ENCODE measurements at places on chromosomes 2 and 18. TPM values are rescaled to one million over a fixed set of nuclear protein-coding genes. Genes with fewer than 3 reads are reported as not detected.

DNA sequence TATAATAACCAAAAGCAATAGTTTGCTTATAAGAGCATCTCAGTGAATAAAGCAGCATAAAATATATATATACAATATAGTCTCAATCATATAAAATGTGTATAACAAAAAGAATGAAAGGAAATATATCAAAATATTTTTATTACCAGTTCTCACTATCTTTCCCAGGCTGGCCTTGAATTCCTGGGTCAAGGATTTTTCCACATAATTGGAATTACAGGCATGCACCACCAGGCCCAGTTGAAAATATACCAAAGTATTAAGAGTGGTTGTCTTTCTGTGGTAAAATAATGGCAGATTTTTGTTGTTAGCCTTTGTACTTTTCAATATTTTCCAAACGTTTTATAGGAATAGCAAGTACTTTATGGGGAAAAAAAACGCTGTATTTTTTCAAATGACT is 8.6 kb upstream of the TLK1 start:
- H3K36me3 ChIP-seq: no peaks in the 10 kb centered on the region
- no peak for DNase-seq
- H3K4me3 ChIP-seq: no peak overlapping the region
- no peak overlapping the region for H3K27ac ChIP-seq
- no peaks in the 10 kb centered on the region for H3K27me3 ChIP-seq

- no peak overlapping the region for H3K27ac ChIP-seq
- H3K4me1 ChIP-seq: peaks cover 8% of the 10 kb centered on the region
- DNase-seq: no peak
Observed at GRCh38 chr2:96730212-96730611, 9.7 kb downstream of the LMAN2L start.

The TXNDC9 gene
- 40.3 TPM for polyA plus RNA-seq

GRCh38 chr2:65558743-65559142 is 126.3 kb upstream of the SPRED2 start:
- H3K27me3 ChIP-seq: no peaks in the 10 kb centered on the region
- H3K36me3 ChIP-seq: no peaks in the 10 kb centered on the region
- H3K4me3 ChIP-seq: no peak overlapping the region
- no peaks in the 10 kb centered on the region for H3K4me1 ChIP-seq

- no peaks in the 10 kb centered on the region for H3K36me3 ChIP-seq
- no peaks in the 10 kb centered on the region for H3K27me3 ChIP-seq
- H3K4me3 ChIP-seq: no peak overlapping the region
- H3K27ac ChIP-seq: no peak overlapping the region
Observed at GRCh38 chr2:136777391-136777790, 12.0 kb downstream of the THSD7B start.

DNA sequence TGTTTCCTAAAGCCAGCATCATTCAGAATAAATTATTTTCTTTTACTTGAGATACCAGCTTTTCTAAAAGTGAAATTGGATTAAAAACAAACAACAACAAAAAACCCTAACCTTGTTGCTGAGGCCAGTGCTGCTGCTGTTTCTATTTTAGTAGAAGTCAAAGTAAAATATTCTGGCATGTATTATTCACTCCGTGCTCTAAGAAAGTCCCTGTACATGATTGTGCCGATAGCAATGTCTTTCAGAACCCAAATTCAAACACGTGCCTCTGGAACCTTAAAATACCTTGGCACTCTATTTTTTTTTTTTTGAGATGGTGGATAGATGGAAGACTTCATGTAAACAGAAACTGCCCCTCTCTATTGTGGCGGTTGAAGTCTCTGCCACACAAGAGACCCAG is 43.7 kb downstream of the TANC1 start:
- H3K36me3 ChIP-seq: no peaks in the 10 kb centered on the region
- no peaks in the 10 kb centered on the region for H3K4me1 ChIP-seq
- no peak for DNase-seq
- H3K27ac ChIP-seq: no peak overlapping the region

The GKN2 gene
- polyA plus RNA-seq: not detected

- H3K4me1 ChIP-seq: peaks cover 6% of the 10 kb centered on the region
- H3K27ac ChIP-seq: no peak overlapping the region
- no peaks in the 10 kb centered on the region for H3K36me3 ChIP-seq
- H3K4me3 ChIP-seq: no peak overlapping the region
- DNase-seq: no peak
Observed at GRCh38 chr2:233039846-233040530, 7.5 kb downstream of the NEU2 start.

The GALR1 gene
- not detected for polyA plus RNA-seq

GRCh38 chr2:135709992-135710391 is 31.7 kb upstream of the UBXN4 start:
- no peak overlapping the region for H3K4me3 ChIP-seq
- H3K36me3 ChIP-seq: peaks cover 10% of the 10 kb centered on the region
- peak; percentile 25 for DNase-seq
- H3K27ac ChIP-seq: no peak overlapping the region

The CAVIN2 gene
- 1.2 TPM for polyA plus RNA-seq

DNA sequence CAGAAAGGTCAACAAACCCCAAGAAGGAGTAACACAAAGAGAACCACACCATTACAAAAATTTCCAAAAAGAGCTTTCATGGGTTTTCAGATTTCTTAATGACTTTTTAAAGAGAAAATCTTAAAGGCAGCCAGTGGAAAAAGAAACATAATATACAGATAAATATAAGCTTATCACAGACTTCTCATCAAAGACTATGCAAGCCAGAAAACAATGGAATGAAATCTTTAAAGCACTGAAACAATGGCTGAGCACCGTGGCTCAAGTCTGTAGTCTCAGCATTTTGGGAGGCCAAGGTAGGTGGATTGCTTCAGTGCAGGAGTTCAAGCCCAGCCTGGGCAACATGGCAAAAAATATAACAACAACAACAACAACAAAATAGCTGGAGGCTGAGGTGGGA is 237.4 kb downstream of the CYP26B1 start:
- no peak for DNase-seq
- no peak overlapping the region for H3K27ac ChIP-seq
- H3K36me3 ChIP-seq: no peaks in the 10 kb centered on the region
- no peaks in the 10 kb centered on the region for H3K27me3 ChIP-seq

- peak overlapping the region; percentile 34 for H3K27ac ChIP-seq
- no peak for DNase-seq
- H3K27me3 ChIP-seq: no peaks in the 10 kb centered on the region
- no peak overlapping the region for H3K4me3 ChIP-seq
- peaks cover 57% of the 10 kb centered on the region for H3K36me3 ChIP-seq
- peaks cover 96% of the 10 kb centered on the region for H3K4me1 ChIP-seq
Observed at GRCh38 chr2:144505245-144505831, 14.6 kb downstream of the ZEB2 start.

DNA sequence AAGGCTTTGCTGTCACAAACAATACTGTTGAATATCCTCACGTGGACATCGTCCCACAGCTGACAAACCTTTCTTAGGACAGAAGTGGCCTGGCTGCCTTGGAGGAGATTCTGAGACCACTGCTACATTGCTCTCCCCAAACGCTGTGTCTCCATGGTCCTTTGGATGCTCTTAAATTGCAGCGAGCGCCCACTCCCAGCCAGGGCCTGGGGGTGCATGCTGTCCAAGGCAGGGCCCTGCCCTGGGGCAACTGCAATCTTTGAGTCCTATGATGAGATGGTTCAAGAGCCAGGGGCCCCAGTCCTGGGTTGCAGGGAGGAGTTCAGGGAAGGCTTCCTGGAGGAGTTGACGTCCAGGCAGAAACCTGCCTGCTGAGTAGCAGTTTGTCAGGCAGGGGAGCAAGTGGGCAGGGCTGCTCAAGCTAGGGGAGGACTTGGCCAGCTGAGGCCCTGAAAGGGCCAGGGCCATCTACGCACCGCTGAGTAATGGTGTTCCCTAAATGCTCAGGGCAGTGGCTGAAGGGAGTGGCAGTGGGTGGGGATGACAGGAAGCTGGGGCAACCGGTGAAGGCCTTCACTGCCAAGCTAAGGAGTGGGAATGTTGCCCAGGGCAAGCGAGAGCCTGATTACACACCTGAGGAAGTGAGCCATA is 10.8 kb upstream of the SDC1 start:
- H3K36me3 ChIP-seq: no peaks in the 10 kb centered on the region
- H3K4me1 ChIP-seq: no peaks in the 10 kb centered on the region
- DNase-seq: no peak
- H3K27ac ChIP-seq: no peak overlapping the region
- no peak overlapping the region for H3K4me3 ChIP-seq

The UPP2 gene
- polyA plus RNA-seq: not detected

- no peak overlapping the region for H3K4me3 ChIP-seq
- peak; percentile 29 for DNase-seq
- no peak overlapping the region for H3K27ac ChIP-seq
- no peaks in the 10 kb centered on the region for H3K36me3 ChIP-seq
- no peaks in the 10 kb centered on the region for H3K4me1 ChIP-seq
Observed at GRCh38 chr2:187499941-187500532, 52.0 kb upstream of the CALCRL start.

DNA sequence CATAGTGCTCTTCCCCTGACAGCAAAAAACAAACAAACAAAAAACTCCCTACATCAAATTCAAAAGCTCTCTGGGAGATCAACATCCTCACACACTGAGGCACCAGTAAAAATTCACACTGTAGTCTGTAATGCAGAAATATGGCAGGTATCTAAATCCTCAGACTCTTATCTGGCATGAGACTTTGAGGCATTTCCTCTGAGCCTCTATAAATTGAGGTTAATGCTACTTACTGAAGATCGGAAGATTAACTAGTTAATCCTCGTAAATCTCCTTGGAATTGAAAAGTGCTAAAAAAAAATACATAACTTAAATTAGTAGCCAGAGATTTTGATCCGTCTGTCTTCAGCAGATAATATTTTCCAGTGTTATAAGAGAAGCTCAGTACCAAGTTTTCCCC is 65.0 kb downstream of the AP1S3 start:
- DNase-seq: no peak
- H3K4me1 ChIP-seq: peaks cover 9% of the 10 kb centered on the region
- no peak overlapping the region for H3K4me3 ChIP-seq
- peaks cover 34% of the 10 kb centered on the region for H3K36me3 ChIP-seq
- no peak overlapping the region for H3K27ac ChIP-seq

DNA sequence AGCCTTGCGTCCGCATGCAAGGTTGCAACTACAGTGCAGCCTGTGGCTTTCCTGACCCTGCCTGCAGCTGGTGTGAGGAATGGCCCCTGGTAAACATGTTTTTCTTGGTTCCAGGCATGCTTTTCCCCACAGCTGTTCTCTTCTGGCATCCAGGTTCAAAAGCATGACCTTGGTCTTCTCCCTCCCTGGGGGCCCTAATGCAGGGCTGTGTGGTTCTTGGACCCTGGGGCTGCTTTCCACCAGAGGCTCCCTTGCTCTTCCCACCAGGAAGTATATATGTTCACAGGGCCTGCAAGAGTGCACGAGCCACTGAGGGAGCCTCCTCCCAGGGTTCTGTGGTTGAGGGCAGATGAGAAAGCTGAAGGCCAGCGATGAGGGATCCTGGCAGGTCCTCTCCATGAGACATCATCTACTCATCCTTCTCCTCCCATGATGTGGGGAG is 125.9 kb downstream of the BCL2L11 start:
- no peaks in the 10 kb centered on the region for H3K27me3 ChIP-seq
- no peak for DNase-seq
- peaks cover 17% of the 10 kb centered on the region for H3K36me3 ChIP-seq
- H3K4me3 ChIP-seq: no peak overlapping the region

DNA sequence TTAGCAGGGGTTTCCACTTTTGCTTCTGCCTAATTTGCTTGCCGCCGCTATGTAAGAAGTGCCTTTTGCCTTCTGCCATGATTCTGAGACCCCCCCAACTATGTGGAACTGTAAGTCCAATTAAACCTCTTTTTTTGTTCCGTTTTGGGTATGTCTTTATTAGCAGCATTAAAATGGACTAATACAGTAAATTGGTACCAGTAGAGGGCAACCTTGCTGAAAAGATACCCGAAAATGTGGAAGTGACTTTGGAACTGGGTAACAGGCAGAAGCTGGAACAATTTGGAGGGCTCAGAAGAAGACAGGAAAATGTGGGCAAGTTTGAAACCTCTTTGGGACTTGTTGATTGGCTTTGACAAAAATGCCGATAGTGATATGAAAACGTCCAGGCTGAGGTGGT is 216.1 kb upstream of the FSIP2 start:
- H3K36me3 ChIP-seq: no peaks in the 10 kb centered on the region
- H3K27me3 ChIP-seq: no peaks in the 10 kb centered on the region
- H3K4me1 ChIP-seq: no peaks in the 10 kb centered on the region
- no peak overlapping the region for H3K4me3 ChIP-seq
- H3K27ac ChIP-seq: no peak overlapping the region

The CPO gene
- polyA plus RNA-seq: not detected

GRCh38 chr18:72674710-72675109 is 130.6 kb upstream of the CBLN2 start:
- H3K4me1 ChIP-seq: no peaks in the 10 kb centered on the region
- H3K4me3 ChIP-seq: no peak overlapping the region
- H3K36me3 ChIP-seq: no peaks in the 10 kb centered on the region

DNA sequence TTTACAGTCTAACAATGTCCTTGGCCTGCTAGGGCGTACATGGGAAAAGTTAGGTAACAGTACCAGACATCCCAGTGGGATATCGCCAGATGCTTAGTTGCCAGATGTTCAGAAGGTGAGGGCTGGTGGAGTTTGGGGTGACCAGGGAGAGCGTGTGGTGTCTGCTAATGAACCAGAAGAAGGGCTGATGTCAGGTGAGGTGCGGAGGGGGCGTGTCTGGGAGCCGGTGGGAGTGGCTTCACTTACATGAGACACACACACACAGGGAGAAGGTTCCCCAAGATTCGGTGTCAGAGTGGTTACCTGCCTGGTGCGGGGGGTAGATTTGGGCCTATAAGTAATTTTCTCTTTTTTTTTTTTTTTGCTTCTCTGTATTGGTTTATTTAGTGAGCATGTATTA is 12.2 kb downstream of the RAB31 start:
- peaks cover 23% of the 10 kb centered on the region for H3K4me1 ChIP-seq
- DNase-seq: no peak
- H3K27ac ChIP-seq: no peak overlapping the region
- H3K36me3 ChIP-seq: peaks cover 62% of the 10 kb centered on the region
- H3K4me3 ChIP-seq: no peak overlapping the region

The ST6GAL2 gene
- polyA plus RNA-seq: not detected

- peaks cover 65% of the 10 kb centered on the region for H3K4me1 ChIP-seq
- H3K27ac ChIP-seq: no peak overlapping the region
- H3K4me3 ChIP-seq: peak overlapping the region; percentile 83
- DNase-seq: no peak
- no peaks in the 10 kb centered on the region for H3K36me3 ChIP-seq
Observed at GRCh38 chr2:229269146-229269545, 1.9 kb downstream of the PID1 start.

GRCh38 chr18:3498698-3499471 is 48.9 kb downstream of the TGIF1 start:
- H3K4me1 ChIP-seq: peaks cover 10% of the 10 kb centered on the region
- H3K27me3 ChIP-seq: peaks cover 34% of the 10 kb centered on the region
- no peaks in the 10 kb centered on the region for H3K36me3 ChIP-seq
- H3K27ac ChIP-seq: no peak overlapping the region

The LCLAT1 gene
- 5.7 TPM for polyA plus RNA-seq

GRCh38 chr2:113228991-113229716 is 49.6 kb downstream of the PAX8 start:
- H3K27ac ChIP-seq: no peak overlapping the region
- H3K4me3 ChIP-seq: no peak overlapping the region
- H3K27me3 ChIP-seq: no peaks in the 10 kb centered on the region
- peaks cover 21% of the 10 kb centered on the region for H3K4me1 ChIP-seq
- DNase-seq: no peak

The SLC38A11 gene
- polyA plus RNA-seq: not detected

DNA sequence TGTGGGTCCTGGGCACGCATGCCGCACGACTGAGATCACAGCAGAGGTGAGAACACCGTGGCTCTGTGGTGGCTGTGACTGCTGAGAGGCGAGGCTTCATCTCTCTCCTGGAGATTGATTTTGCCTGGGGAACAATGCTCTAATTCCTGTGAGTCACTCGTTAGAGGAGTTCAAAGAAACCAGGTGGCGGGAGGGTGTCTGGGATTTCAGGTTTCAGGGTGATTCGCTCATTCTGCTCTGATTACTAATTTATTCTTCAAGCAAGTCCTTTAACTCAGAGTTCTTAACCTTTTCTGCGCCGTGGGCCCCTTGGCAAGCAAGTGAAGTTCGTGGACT is 56.3 kb downstream of the GLI2 start:
- no peaks in the 10 kb centered on the region for H3K4me1 ChIP-seq
- DNase-seq: no peak
- no peak overlapping the region for H3K27ac ChIP-seq
- no peak overlapping the region for H3K4me3 ChIP-seq

Measured in CD14-positive monocyte (primary cell).